Activated CD8-positive, alpha-beta memory T cell treated with anti-CD3 and anti-CD28 coated beads for 4 hours (primary cell): ENCODE measurements at places on chromosomes 11 and 22.

DNA sequence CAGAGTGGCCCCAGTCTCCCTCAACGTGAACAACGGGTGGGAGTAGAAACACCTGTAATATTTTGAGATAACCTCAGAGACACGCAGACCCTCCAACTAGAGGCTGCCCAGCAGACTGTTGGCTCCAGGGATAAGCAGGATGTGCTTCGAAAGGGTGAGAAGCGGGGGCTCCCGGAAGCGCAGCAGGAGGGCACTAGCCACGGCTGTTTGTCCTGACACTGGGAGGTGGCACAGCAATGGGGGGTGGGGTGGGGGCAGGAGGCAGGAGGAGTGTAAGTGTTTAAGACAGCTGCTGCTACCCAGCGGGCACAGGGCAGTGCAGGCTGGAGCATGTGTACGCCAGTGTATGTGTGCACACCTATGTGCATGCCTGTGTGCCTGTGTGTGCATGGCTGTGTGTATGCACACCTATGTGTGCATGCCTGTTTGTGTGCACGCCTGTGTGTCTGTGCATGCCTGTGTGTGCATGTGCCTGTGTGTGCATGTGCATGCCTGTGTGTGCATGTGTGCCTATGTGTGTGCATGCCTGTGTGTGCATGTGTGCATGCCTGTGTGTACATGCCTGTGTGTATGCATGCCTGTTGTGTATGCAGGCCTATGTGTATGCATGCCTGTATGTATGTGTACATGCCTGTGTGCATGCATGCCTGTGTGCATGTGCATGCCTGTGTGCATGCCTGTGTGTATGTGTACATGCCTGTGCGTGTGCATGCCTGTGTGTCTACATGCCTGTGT is 154.7 kb downstream of the SHANK2 start:
- DNase-seq = no peak

- no peak for DNase-seq
Measured at GRCh38 chr11:97961431-97961830, 1059.3 kb upstream of the CNTN5 start.

- DNase-seq = no peak
Measured at GRCh38 chr11:67050139-67050538, 6.5 kb upstream of the RHOD start.

GRCh38 chr11:2511421-2512369 is 66.9 kb downstream of the KCNQ1 start:
- no peak for DNase-seq

DNA sequence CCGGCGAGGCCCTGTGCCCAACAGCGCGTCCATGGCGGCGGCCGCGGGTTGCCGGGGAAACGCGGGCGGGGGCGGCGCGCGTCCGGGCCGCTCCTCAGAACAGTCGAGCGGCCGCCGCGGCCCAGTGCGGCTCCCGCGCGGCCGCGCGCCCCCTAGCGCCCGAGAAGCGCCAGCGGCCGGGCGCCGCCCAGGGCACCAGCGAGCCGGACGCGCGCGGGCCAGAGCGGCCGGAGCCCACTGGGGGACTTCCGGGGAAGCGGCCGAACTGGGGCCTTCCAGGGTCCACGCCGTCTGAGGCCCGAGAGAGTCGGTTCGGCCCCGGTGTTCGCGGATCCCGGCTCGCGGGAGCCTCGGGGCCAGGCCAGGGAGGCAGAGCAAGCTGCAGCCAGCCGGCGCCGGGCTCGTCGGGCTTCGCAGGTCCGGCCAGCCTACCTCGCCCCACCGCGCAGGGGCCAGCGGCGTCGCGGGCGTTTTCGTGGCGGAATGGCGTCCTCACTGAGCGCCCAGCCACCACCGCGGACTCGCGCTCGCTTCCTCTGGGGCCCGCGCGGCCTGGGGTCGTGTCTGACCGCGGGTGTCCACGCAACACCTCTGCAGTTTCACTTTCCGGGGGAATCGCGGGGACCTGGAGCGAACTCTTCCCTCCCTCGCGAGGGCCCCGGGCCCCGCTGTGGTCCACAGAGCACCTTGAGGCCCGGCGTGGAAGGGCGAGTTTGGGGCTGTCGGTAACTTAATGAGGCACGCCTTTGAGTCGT is at the start of gene DENND6B:
Gene DENND6B, minus strand, starts transcription at position 57 of the 755 bp plus-strand sequence. Its CDS starts 24 bp downstream, at position 33.
- peak; percentile 27 for DNase-seq

GRCh38 chr11:72951888-72952287 is 137.7 kb downstream of the ATG16L2 start:
- DNase-seq = no peak

DNA sequence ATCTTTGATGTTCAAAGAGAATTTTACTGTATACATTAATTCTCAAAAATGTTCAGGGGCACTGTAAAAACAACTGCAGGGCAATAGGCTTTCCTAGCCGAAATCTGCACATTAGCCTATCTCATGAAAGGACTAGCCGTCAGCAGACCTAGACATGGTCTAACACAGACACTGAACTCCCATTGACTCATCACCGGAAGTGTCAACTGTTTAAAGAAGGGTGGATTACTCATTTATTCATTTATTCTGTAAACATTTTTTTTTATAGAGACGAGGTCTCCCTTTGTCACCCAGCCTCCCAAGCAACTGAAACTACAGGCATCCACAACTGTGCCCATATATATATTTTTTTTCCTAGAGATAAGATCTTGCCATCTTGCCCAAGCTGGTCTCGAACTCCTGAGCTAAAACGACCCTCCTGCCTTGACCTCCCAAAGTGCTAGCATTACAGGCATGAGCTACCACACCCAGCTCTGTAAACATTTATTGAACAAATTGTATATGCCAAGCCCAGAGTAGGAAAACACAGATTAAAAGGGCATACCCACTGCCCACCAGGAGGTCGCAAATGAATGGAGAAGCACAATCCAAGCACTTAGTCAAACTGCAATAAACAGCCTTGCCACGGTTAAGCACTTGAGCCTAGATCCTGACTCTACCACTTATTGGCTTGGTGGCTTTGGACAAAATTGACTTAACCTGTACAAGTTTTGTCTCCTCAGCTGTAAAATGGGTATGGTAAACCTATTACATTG is 26.6 kb downstream of the RAB30 start:
- no peak for DNase-seq

- peak; percentile 76 for DNase-seq
Measured at GRCh38 chr22:41857155-41857859, 24.4 kb downstream of the SREBF2 start.

- no peak for DNase-seq
Measured at GRCh38 chr11:11583801-11584529, 37.8 kb downstream of the GALNT18 start.

DNA sequence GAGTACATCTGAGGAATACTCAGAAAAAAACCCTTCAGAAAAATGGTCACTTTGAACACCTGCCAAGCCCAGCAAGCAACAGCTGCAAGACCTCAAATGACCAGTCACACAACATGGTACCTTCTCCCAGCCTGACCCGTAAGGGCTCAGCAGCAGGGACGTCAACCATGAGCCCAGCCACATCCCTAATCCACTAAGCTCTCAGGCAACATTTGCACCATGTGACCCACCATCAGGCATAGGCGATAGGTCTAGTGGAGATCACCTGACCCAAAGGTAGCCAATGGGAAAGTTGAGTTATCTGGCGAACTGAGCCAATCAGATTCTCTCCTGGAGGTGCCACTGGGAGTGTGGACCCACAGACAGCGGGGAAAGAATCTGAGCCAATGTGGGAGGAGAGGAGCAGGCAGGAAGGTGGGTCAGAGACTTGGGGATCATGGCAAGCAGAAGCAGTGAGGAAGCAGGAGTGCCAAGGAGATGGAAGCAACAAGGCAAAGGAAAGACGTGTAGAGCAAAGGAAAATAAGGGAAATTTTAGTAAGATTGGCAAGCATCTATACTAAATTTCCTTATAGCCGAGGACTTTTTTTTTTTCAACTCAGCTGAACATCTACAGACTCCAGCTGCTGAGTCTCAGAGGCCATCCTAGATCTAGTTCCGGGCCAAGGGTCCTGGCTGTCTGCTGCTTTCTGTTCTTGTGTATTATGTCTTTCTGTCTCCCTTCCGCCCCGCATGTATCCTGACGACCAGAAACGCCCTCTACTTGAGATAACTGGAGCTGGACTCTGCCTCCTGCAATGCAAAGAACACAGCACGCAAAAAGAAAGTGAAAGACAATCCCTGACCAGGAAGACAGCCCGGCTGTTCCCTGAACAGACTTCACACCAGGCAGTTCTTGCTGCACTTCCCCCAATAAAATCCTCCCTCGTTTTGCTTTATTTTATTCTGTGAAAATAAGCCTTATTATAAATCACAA is 11.0 kb upstream of the PLAAT2 start:
- no peak for DNase-seq
